H54 (cell line): ENCODE measurements at places on chromosomes 7 and 10.

GRCh38 chr10:44198780-44199097 is 186.2 kb downstream of the CXCL12 start:
- no peak for DNase-seq

DNA sequence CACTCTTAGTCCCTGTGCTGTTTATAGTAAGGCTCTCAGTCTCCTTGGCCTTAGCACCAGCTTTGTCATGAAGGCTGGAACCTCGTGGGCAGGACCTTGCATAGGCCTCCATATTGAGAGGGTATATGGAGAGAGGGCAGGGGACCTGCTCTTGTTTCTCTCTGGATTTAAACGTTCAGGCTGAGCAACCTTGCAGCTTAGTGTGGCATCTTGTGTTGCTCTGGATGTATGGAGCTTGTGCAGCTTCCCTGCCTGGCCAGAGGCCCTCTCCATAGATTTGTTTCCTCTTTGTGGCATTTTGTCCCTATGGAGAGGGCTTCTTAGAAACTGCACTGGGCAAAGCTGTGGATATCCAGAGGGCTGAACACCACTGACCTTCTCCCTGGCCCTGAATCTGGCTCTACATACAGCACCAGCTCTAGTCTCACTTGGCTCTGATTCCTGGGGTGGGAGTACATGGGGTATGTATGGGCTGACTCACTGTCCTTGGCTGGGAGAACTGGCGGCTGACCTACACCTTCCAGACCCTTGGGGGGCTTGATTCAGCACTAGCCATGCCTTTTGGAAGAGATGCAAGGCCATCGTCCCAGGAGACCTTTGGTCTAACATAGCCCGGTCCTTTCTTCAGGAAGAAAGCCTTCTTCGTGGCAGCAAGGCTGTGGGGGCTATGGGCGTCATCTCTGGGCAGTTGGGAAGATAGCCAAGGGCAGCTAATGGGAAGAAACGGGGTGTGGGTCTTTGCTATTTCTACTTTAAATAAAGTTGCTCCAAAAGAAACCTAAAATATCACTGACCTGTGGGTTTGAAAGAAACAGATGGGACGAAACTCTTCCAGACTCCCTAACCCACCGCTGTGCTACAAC is 30.5 kb downstream of the ITPRIP start:
- DNase-seq = no peak

- no peak for DNase-seq
Measured at GRCh38 chr10:62297857-62298256, 29.2 kb upstream of the RTKN2 start.

- DNase-seq = no peak
Measured at GRCh38 chr7:151662251-151662826, 142.6 kb upstream of the RHEB start.

DNA sequence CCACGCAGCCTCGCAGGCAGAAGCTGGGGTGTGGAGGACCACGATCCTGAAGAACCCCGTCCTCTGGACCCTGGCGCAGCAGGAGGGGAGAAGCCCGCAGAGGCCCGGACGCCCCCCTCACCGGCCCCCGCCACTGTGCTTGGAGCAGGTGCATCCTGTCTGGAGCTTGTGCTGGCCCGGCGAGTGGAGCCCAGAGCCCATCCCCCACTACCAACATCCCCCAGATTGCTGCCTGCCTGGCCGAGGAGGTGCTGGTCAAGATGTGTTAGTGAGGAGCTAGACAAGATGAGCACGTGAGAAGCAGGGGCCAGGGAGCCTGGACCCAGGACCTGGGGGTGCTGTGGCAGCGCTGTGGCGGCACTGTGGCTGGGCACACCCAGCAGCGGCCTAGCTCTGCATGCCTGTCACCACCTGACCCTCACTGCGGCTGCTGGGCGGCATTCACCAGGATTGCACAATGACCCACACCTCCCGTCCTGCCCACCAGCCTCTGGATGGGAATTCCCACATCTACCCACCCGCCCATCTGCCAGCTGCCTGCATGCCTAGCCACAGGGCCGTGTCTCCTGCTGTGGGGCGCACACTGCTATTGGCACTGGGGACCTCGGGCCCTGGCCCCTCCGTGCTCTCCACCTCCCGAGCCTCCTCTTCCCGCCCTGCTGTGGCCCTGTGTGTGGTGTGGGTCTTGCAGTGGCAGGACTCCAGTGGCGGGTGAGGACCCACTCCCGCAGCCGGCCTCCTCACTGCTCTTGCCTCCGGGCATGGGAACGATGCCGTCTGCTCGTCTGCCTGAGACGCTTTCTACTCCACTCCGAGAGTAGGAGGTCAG is 11.8 kb downstream of the GPR146 start:
- DNase-seq = no peak

- DNase-seq = no peak
Measured at GRCh38 chr10:1638889-1639419, 98.4 kb downstream of the ADARB2 start.
